ENCODE measurements at places on chromosomes 1 and 21.
A peak's percentile ranks its signal among the peaks of the same experiment; 100 is the strongest.

- DNase-seq = peak; percentile 53
Observed at GRCh38 chr21:44485254-44485793, 30.0 kb downstream of the LRRC3 start.

DNA sequence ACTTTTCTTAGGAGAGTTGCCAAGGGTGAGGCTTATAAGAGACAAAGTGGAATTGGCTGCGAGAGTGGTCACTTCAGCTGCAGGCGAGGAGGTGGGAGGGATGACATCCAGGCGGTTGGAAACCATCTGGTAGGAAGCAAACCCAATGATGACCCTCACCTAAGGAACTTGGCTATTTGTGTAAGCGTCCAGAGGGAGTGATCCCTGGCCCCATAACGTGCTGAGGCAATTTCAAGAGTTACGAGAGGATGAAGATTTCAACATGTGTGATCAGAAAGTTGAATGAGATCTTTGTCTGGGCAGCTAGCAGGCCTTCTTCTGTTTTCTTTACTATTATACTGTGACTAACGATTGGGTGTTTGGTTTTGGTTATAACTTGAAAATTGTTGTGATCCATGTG, 102.7 kb upstream of the VANGL1 start:
- DNase-seq = no peak

- no peak for DNase-seq
Observed at GRCh38 chr1:173128742-173129141, 78.0 kb upstream of the TNFSF18 start.

DNA sequence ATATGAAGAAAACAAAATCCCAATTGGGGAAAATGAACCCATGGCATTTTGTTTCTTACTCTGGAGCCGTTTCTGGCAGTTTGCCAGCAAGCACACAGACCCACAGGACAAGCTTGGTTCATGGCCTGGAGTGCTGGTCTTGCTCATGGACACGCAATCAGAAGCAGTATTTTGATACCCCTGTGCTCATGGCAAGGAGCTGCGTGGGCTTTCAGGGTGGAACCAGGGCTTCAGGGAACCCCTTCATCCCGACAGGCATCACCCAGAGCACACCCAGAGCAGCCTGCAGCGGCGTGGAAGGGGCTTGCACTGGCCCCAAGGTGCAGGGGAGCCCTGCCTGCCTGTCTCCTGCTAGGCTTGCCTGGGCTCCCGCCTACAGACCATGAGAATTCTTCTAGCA, 45.4 kb upstream of the PCBP3 start:
- DNase-seq = no peak

DNA sequence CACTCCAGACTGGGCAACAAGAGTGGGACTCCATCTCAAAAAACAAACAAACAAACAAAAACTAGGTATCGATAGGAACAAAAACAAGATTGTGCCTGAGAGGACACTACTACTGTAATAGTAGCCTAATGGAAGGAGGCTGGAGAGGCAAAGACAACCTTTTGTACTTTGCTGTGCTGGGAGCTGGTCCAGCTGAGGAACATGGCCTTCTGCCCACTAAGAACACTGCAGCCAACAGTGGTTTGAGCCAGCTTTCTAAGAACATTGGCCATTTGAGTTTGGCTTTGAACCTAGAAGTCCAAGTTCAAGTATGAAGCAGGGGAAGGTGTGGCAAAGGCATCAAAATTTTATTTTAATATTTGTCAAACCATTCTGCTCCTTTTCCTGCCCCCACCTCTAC, 22.7 kb upstream of the RGS8 start:
- no peak for DNase-seq

DNA sequence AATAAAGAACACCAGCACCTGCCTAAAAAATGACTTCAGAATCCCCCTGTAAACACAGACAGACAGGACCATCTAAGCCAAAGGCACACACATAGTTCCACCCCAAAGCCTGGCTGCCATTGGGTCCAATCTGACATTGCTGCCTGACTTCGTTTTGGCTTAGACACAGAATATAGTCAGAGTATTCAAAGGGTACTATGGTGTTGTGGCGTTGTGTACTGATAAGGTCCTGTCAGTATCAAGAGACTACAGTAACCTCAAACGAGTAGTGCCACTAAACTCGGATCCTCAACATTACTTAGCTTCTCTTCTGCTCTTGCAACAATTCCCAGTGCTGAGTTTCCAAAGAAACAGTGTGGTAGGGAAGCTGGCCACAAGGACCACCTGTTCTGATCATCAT, 169.3 kb upstream of the NR5A2 start:
- DNase-seq = no peak

DNA sequence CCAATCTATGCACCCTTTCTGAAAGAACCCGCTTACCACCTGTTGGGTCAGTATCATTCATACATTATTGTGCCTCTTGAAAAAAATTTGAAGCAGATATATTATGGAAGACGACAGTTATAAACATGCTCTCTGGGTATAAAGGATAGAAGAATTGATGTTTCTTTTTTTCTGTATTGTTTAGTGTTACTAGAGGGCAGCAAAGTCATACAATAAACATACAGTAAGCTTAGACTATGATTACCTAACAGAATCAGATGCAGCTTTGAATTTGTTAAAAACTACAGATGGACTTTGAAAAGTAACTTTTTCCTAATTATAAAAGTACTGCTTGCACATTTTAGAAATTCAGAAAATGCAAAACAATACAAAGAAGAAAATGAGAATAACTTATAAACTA, 11.1 kb upstream of the PAXBP1 start:
- DNase-seq = no peak

DNA sequence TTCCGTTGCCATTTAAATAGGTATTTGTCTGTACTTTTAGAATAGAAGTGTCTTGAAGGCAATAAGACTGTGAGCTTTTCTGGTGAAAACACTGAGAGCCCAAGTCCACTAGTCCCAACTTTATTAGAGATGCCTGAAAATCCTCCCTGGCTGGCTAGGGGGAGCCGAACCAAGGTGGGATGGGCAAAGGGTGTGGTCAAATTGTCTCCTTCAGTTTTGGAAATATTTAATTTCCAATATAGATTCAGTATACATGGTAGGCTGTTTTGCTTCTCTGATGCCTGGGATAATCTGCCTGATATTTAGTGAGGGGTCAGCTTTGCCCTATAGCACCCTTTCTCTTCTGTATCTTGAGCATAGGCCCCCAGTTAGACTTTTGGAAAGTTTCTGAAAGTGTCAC, 3.5 kb downstream of the ROR1 start:
- no peak for DNase-seq

- DNase-seq = no peak
Observed at GRCh38 chr21:15058854-15059263, 5.9 kb downstream of the NRIP1 start.

DNA sequence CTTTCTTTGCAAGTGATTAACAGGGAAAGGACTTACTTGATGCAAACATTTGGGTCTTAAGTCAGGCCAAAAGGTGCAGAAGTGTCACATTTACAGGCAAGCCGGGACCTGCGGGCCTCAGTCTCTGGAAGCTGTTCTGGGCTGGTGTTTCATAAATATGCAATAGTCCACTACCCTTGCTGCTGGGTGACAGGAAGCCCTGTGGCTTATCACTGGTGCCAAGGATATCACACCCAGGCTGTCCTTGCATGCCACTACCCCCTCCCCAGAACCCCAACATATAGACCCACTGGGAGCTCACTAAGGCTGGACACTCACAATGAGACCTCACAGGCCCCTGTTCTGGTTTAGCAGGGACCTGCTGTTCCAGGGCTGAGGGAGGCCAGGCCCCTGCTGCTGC, 3.4 kb upstream of the LEFTY2 start:
- no peak for DNase-seq

DNA sequence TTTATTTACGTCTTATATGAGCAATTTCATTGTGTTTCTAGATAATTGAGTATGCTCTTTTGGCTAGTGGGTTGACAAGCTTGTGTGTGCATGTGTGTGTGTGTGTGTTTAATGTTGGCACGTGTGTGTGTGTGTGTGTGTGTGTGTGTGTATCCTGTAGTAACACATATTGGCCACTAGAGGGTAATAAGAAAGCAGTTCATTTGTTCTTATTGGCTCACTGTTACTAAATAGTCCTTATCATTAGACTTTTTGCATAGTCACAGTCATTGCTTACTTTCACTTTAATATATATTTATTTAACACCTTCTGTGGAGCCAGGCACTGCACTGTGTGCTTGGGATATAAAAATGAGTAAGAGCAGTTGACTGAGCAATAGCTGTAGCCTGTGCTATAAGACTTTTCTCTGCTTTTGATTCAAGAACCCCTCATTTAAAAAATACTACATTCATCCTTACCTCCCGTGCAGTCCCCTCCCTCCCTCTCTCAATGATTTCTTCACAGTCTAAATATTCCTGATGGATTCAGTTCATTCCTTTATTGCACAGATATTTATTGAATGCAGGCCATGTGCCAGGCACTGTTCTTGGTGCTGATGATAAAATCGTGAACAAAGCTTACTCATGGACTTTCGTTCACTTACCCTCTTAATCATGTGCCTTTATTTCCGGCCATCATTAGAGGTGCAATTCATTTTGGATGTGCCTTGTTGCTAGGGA, 96.7 kb downstream of the DYRK1A start:
- no peak for DNase-seq

DNA sequence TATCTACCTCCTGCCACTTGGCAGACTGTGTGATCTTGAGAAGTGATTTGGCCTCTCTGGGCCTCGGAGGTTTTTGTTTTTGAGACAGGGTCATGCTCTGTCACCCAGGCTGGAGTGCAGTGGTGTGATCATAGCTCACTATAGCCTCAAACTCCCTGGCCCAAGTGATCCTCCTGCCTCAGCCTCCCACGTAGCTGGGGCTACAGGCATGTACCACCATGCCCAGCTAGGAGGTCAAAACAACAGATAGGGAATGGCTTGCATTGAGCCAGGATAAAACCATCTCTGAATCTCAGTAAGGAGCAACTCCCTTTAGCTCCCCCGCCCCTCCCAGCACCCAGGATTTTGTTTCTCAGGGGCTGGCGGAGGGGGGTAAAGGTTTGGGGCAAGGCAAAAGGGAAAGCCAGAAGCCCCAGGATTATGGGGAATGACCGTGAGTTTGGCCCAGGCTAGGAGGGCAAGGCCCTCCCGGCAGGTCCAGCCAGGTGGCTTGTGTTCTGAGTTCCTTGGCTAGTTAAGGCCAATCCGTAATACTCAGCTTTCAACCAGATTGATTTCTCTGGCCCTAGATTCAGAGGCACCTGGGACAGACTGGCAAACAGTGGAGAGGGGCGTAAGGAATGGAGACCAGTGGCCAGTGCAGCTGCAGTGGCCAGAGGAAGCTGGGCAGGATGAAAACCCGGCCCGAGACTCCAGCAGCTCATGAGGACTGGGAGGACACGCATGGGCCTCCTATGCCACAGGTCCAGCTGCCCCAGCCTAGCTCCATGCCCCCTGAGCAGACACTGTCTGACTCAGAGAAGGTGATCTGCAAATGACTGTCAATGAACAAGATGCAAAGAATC, 130.1 kb downstream of the DMRTB1 start:
- DNase-seq = no peak

DNA sequence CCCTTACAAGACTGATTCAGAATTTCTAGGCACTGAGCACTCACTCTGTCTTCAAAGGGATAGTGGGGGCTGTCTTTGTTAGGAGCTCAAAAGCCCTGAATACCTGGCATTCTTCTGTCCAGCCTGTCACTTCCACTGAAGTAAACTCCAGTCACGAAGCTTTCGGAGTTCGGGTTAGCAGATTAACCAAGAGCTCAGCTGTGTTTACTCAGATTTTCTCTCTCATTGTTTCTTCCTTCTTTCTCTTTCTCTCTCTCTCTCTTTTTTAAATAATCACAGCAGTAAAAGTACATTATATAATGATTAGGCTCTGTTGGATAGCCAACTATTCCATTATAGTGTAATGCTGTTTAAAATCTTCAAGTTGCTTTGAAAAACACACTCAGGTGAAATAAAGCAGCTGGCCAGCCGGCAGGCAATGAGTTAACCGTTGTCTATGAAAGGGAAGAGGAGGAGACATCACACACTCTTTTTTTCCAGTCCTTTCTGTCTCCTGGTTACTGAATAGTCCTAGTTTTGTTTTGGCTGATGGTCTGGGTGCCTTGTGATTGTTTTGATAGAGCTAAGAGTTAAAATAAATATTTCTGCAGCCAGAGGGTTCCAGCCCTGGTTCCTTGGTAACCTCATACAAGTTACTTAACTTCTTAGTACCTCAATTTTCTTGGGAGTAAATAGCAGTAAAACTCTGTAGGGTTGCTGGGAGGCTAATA, 89.8 kb downstream of the ADSS2 start:
- DNase-seq = no peak

DNA sequence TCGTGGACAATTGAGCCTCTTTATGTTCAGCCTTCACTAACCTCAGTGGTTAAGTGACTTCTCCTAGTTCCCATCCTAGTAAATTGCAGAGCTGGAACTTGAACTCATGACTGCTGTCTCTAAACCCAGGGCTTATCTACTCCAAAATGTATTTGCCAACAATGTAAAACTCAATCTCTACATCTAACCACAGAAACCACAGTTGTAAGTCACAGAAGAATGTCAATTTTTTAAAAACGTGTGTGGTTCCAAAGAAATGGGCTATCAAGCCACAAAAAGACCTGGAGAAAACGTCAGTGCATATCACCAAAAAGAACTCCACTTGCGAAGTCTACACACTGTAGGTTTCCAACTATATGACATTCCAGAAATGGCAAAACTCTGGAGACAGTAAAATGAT, 172.6 kb upstream of the HMCN1 start:
- no peak for DNase-seq

- no peak for DNase-seq
Observed at GRCh38 chr1:51342591-51343206, 12.3 kb upstream of the TTC39A start.

- DNase-seq = no peak
Observed at GRCh38 chr1:171286032-171286705, 27.8 kb upstream of the FMO4 start.

DNA sequence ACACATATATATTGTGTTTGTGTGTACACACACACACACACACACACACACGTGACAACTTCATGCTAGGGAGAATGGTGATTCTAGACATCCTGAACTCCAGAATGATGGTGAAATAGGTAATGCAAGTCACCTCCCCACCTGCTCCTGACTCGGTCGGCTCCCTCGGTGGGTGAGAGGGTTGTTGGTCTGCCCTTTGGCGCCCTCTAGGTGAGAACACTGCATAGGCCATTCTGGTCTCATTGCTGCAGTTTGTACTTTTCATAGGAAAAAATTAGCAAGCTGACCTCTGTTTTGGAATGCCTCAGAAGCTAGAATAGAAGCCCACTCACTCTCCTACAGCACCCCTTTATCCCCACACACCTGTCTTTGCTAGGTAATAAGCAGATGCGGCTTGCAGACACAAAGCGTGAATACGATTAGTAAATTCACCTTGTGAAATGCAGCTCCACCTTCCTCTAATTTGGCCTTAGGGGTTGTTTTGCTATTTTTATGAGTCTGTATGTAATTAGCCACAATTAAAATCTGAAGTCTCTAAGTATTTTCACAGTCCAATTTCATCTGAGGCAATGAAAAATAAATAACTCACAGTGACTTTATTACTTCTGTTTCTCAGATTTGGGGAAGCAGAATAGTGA, 130.0 kb upstream of the KCNJ15 start:
- DNase-seq = peak; percentile 46

DNA sequence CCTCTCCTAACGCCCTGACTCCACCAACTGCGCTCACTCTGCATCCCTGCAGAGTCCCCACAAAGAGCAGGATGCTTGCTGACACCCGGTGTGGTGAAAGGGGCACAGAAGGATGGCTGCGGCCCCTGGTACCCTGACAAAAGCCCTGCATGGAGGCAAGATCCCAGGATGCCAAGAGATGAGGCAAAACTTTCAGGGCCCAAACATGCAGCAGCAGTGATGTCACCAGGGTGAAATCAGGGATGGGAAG, 36.6 kb downstream of the SLC9A1 start:
- no peak for DNase-seq

Measured in activated T-cell treated with anti-CD3 and anti-CD28 coated beads for 48 hours (primary cell).